Stimulated activated CD4-positive, alpha-beta T cell treated with anti-CD3 and anti-CD28 coated beads, Interleukin-2, amount 100 ng/mL, for 4 hours (primary cell): ENCODE measurements at places on chromosomes 2 and 18.

DNA sequence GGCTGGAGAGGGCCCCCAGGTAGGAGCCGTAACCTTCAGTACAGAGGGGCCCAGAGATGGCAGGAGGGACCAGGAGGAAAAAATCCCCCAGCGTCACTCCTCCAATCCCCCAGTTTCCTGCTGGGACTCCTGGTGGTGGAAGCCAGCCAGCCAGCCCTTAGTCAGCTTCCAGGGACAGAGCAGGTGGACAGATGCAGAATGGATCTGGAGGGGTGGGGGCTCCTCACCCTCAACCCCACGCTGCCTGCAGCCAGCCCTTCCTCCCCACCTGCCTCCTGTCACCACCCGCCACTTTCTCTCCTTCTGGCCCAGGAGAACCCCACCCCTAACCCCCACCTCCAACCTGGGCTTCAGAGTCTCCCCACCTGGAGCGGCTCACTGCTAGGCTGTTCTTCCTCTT is 21.1 kb downstream of the EMX1 start:
- no peak for DNase-seq

GRCh38 chr2:144325086-144325485 is 194.8 kb downstream of the ZEB2 start:
- DNase-seq, result no peak

DNA sequence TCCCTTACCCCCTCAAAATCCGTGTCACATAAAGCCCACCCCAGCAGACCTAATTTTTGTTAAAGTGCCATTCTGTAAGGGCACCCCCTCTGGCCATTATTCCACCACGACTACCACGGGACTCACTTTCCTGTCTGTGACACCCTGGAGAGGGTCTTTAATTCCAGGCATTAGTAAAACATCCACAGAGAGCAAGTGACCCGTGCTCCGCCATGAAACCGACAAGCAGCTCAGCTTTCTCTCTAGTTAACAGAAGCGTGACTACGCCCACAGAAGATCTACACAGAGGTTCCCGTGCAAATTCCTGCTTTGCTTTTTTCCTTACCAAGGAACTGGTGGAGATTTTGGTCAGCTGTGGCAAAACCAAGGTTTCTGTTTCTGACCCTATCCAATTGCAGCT is 4.4 kb downstream of the SIGLEC15 start:
- DNase-seq, result no peak

DNA sequence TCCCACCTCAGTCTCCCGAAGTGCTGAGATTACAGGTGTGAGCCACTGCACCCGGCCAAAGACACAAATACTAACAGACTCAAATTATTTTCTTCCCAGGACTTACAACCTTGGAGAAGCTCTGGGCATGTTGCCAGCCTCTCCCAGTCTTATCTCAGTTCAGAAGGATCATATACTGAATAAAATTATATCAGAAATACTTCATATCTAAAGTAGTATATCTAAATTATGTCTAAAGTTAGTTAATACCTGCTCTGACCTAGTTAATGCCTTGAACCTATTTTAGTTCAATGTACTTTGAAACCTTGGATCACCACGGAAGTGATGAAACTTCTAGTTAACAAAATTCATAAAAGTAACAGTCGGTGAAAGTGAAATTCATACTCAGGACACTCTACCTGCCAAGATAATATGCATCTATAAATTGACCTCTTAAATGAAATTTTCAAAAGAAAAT is 34.4 kb upstream of the CYBRD1 start:
- DNase-seq, result no peak

GRCh38 chr2:103459283-103459682 is 697.5 kb downstream of the TMEM182 start:
- no peak for DNase-seq

- DNase-seq, result no peak
Measured at GRCh38 chr2:231369580-231370428, 25.7 kb upstream of the B3GNT7 start.

- DNase-seq, result no peak
Measured at GRCh38 chr18:48997985-48998831, 47.4 kb upstream of the SMAD7 start.

GRCh38 chr18:41324020-41324791 is 630.8 kb upstream of the PIK3C3 start:
- DNase-seq, result no peak

- no peak for DNase-seq
Measured at GRCh38 chr2:112636605-112637288, 9.0 kb upstream of the SLC20A1 start.

- peak; percentile 9 for DNase-seq
Measured at GRCh38 chr18:58316396-58317342, 272.6 kb downstream of the NEDD4L start.
